GM13977 (cell line): ENCODE measurements at places on chromosomes 5 and 9.

DNA sequence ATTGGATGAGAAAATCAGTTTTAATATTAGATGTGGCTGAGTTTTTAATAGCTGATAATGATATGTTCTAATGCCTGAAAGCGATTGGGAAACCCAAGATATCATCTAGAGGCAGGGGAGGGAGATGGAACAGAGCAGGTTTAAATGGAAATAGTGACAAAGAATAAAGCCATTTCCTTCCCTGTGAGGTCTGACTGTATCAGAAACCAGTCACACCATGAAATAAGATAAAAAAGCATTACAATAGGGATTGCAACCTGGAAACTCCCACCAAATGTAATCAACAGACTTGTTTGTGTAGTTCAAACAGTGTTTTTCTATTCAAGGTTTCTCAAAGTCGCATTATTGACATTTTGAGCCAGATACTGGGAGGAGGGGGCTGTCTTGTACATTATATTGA, 110.1 kb upstream of the SMIM23 start:
- no peak for DNase-seq

DNA sequence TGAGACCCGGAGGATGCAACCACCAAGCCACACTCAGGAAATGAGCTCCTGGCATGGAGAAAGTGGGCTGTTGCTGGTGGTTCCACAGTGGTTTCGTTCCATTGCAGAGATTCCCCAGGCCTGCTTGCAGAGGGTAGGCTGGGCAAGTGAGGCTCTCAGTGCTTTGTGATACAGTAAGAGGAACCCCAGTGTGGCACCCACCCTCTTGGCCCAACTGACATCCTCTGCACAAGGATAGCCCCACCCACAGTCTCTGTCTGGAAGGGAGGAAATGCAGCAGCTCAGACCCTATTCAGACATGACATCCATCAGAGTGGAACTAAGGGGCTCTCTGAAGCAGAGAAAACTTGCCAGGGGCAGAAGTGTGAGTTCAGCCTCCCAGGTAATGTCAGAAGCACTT, 69.6 kb upstream of the FSTL4 start:
- no peak for DNase-seq

GRCh38 chr5:891837-892393, 686 bp downstream of the BRD9 start:
- DNase-seq: peak; percentile 71

DNA sequence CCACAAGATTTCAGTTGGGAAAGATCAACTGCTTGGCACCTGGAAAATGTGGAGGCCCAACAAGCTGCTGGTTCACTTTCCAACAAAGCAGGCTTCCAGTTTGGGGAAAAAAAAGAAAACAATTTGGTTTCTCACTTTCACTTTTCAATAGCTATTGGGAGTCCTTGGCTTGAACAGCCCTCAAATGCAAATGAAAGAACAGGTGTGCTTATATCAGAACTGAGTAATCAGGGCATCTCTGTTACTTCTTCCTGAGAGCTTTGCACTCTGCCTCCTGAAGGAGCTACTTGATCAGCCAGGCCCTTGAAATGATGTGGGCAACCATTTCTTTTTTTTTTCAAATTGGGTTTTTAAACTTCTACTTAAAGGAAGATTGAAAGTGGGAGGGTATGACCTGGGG, 73.5 kb downstream of the MFAP3 start:
- DNase-seq: peak; percentile 22

GRCh38 chr9:130145658-130146057, 26.5 kb upstream of the NCS1 start:
- no peak for DNase-seq

- no peak for DNase-seq
Observed at GRCh38 chr5:93503598-93504067, 77.4 kb downstream of the NR2F1-AS1 start.

DNA sequence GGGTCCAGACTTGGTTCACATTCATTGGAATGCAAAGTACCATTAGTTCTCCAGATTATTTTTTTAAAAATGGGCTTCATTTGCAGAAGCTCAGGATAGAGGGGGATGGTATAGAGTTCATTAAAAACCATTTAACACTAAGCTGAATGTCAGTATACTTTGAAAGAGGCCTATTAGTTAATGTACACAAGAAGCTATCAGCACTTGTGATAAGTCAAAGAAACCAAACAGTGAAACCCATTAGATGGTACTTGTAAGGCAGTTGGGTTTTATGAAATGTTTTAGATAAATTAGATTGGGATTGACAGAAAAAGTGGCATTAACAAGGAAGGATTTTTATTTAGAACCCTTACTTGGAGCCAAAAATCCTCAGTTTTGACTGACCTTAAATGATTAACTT, 229.2 kb upstream of the MPDZ start:
- no peak for DNase-seq
